ENCODE measurements at places on chromosomes 11 and 22.

- no peak for DNase-seq
Measured at GRCh38 chr11:8068605-8069221, 12.3 kb upstream of the TUB start.

DNA sequence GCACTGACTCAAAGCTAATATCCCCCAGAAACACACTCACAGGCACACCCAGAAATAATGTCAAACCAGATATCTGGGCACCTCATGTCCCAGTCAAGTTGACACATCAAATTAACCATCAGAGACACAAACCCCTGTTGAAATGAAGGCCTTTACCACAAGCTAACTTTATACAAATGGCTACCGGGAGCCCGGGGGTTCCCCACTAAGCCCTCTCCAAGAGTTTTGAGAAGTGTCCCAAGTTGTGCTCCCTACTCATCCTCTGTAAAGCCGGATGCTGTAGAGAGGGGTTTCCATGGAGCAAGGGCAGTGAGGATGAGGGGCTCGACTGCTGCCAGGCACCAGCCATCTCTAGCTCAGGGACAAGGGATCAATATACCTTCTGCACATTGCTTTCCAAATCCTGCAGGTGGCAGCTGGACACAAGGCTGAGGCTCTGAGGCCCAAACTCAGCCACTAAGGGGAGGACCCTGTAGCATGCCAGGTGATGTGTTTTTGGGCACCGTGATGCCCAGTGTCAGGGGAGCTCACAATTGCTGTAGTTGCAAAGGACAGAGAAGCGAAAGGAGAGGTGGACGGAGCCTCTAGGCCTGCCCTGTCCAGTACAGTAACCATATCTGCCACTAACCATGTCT lies 145.7 kb downstream of the TTC17 start:
- DNase-seq: peak; percentile 64

GRCh38 chr11:16016468-16016829 lies 339.9 kb downstream of the SOX6 start:
- no peak for DNase-seq

- DNase-seq: no peak
Measured at GRCh38 chr11:68667511-68668500, 16.5 kb upstream of the GAL start.

GRCh38 chr11:62124186-62125113 lies 639 bp downstream of the INCENP start:
- peak; percentile 53 for DNase-seq

DNA sequence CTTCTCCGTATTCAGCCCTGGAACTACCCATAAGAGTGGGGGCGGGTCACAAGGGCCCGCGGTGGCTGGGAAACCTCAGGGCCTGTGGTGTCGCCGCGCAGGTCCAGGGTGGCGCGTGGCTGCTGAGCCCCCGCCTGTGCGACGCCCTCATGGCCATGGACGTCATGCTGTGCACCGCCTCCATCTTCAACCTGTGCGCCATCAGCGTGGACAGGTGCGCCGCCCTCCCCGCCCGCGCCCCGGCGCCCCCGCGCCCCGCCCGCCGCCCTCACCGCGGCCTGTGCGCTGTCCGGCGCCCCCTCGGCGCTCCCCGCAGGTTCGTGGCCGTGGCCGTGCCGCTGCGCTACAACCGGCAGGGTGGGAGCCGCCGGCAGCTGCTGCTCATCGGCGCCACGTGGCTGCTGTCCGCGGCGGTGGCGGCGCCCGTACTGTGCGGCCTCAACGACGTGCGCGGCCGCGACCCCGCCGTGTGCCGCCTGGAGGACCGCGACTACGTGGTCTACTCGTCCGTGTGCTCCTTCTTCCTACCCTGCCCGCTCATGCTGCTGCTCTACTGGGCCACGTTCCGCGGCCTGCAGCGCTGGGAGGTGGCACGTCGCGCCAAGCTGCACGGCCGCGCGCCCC lies 2.4 kb downstream of the DRD4 start:
- DNase-seq: no peak

DNA sequence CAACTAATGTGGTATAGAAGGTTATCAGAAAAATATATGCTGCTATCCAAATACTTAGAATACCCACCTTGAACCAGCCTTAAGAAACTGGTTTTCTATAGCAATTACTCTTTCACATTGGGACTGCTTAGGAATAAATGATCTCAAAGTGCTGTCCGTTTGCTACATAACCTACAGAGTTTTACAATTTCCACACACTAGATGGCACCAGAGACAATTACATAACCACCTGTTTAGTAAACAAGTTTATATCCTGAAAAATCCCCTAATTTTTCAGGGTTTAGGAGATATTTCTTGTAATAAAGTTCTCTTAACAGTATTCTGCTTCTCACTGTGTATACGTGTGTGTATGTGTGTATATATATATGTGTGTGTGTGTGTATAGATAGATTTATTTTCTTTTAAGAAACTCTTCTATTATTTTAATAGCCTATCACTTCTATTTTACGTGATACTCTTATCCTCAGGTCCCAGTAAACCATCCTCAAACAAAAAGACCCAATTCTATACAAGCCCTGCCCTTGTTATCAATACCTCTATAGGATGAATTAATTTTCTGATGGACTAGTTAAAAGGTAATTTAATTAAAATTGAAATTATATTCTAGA lies 6.7 kb upstream of the OR5I1 start:
- DNase-seq: no peak

DNA sequence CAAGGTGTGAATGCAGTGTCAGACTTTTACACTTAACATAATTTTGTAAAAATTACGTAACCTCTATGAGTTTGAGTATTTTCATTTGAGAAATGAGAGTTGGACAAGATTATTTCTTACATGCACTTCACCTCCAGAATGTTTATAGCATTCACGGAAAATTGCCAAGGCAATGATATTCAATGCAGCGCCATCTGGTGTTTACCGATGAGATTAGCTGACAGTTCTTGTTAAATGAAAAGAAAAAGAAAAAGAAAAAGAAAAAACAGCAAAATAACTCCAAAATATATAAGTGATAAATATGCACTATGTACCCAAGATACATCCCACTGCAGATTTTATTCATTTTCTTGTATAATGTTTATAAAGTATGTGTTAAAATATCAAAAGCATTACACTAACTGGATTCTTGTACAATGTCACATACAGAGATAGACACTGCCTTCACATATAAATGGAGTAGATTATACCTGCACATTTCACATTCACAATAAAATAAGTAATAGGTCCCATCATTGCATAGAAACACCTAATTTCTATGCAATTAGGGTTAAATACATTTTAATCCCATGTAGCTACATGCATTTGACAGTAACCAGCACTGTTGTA lies 976.3 kb upstream of the FAT3 start:
- DNase-seq: peak; percentile 1

DNA sequence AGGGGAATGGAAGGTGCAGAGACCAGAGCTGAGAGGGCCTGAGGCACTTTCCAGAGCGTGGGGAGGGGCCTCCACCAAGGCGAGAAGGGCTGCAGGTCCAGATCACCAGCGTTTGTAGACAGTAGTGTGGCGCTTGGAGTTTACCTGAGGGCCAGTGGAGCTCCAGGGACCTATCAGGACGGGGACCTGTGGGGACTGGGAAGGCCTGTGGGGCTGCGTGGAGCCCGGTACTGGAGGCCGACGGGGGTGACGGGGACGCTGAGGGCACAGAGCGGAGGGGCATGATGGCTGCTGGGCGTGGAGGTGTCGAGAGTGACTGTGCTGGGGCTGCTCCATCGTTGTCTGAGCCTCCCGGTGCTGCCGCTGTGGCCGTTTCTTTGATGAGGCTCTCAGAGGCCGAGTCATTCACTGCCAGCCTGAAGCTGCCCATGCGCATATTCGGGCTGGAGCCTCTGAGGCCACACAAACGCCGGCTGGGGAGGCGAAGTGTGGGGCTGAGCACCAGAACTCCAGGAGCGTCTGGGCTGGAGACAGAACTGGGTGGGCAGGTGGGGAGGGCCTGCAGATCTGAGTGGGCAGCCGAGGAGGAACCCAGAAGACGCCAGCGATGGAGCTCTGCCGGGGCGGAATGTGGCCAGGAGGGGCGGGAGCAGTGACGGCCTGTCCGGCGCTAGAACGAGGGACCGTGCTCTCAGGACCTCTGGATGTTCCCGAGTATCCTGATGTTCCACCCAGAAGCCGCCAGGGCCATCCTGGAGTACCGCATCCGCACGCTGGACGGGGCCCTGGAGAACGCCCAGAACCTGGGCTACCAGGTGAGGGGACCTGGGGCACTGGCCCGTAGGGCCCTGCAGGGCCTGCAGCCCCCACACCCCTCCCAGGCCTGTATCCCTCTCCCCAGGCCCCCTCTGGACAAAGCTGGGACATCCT lies 2.6 kb downstream of the PGGHG start:
- no peak for DNase-seq

- no peak for DNase-seq
Measured at GRCh38 chr11:65102142-65103095, 6.4 kb downstream of the VPS51 start.

Measured in NCI-H146 (cell line).